Fibroblast of skin of left biceps (primary cell): ENCODE measurements at places on chromosomes 4 and X.

GRCh38 chr4:52780206-52780605 lies 29.0 kb upstream of the ERVMER34-1 start:
- DNase-seq: no peak

GRCh38 chr4:124873361-124874171 lies 161.0 kb upstream of the ANKRD50 start:
- DNase-seq: no peak

DNA sequence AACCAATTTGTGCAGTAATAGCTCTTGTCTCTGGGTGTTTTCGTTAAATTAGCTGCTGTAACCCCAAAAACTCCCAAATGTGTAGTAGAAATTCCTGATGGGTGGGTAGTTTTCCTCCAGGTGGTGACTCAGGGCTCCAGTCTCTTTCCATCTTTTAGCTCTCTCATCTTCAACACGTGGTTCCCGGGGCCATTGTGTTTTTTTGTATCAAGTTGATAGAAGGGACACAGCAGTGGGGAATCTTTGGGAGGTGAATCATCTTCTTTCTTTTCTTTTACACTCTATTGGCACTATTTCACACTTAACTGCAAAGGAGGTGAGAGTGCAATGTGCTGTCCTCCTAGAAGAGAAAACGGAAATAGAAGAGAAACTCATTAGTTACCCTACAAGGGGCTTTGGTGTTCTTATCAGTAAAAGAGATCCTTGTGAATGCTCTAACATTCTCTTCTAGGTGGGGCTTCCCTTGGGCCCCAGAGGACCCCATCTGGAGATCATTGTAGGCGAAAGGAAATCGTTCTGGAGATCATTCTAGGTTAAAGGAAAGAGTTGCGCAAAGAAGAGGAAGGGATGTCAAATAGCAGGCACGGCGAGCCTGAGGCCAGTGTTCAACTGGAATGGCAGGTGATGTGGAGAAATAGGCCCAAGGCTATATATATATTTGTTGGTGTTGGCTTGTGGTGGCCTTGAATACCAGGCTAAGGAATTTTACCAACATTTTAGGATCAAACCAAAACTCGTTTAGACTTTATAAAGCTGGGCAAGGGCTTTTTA lies 68.2 kb upstream of the ACSL1 start:
- DNase-seq: no peak

DNA sequence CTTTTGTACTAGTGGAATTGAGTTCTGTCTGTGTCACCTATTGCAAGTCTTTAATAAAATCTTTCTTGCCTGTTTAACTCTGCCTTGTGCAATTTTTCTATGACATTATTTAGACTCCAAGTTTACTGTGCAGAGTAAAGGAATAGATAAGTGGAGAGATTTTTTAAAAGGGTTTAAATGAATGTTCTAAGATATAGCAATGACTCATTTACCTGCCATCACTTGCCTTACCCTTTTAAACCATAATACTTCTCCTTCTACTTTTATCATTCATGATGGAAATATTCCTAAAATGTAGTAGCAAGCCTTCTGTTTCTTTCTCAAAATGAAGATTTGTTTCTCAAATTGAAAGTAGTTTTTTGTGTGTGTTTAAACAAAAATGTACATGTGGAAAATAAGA lies 782.8 kb upstream of the MAGEB2 start:
- no peak for DNase-seq

DNA sequence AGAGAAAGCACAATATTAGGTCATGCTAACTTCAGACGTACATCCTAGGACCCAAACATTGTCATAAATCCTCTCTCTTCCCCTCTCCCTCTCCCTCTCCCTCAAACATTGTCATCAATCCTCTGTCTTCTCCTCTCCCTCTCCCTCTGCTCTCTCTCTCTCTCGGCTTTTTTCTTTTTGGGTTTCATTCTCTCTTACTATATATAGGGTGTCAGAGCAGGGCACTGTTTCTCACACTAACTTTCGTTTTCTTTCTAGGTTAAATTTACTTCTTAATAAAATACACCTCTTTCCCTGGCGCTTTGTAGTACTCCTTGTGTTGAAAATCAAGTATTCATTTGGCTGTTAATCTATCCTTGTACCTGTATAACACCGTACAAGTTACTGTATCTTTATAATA lies 37.0 kb upstream of the HERC5 start:
- DNase-seq: no peak

- DNase-seq: no peak
These were observed 5.6 kb downstream of the CYSLTR1 start for GRCh38 chrX:78321809-78322208.

GRCh38 chr4:1559896-1560650 lies 124.0 kb downstream of the FAM53A start:
- no peak for DNase-seq

DNA sequence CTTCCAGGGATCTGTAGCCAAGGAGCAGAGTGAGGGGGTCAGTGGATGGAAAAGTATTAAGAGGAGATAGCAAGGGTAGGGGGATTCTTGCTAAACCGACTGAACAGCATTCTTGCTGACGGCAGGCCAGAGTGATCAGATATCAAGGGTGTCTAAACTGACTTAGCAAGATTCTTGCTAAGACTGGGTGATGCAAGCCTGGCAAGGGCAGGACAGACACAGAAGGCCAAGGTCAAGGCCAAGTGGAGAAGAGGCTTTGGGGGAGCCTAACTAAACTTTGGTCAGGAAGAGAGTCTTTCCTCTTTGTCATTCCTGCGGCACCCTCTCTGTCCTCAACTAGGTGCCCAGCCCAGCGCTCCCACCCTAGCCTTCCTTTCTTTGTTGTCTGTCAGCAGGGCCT lies 799 bp downstream of the XPNPEP2 start:
- no peak for DNase-seq

DNA sequence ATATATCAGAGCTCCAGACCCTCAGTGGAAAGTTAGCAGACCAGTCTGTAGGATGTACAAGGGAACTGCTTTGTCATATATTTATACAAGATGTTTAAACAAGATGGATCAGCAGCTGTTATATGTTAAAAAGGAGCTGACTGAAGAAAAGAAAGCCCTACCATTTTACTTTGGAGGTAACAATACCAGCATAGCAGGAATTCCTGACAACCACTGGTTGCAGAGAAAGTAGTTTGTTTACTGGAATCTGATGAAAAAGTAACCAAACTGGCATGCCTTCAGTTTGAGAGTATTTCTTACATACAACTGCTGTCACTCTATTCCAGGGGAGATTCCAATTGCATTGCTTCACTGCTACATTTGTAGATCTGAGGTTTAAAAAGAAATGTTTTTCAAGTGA lies 49.5 kb upstream of the GABRQ start:
- no peak for DNase-seq

- DNase-seq: no peak
These were observed 115.4 kb downstream of the PTTG2 start for GRCh38 chr4:38075370-38076152.

DNA sequence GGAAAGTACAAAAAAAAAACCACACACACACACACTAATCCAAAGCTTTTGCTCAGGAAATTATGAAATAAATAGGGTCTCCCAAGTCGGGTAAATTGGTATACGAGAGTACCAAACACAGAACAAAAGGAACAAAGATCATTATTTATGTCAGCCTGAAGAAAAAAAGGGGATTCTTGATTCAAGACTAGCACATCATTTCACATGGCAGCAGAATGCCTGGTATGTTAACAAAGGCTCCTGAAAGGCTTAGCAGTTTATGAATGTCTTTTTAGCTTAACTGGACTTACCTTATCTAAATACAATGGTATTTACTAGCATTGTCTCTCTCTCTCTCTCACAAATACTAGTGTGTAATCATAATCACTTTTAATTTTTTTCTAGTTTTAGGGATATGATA lies 11.3 kb downstream of the RAP2C start:
- no peak for DNase-seq

GRCh38 chrX:3403748-3404147 lies 57.3 kb upstream of the MXRA5 start:
- DNase-seq: no peak

DNA sequence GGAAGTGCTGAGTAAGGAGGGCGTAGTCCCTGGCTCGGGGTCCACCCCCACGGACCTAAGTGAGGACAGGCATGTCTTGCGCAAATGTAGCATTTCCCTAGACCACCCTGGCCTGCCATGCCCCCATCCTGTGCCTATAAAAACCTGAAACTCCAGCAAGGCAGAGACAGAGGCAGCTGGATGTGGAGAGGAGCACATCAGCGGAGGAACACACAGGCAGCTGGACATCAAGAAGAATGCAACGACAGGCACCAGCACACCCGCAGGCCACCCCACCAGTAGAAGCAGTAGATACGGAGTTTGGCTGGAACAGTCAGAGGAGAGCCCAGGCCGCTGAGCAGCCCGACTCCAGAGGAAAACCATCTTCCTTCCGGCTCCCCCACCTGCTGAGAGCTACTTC lies 345.9 kb downstream of the FSTL5 start:
- no peak for DNase-seq

- DNase-seq: peak; percentile 66
These were observed 108.7 kb downstream of the DHRSX start for GRCh38 chrX:2391869-2392606.

- DNase-seq: no peak
These were observed 672 bp downstream of the LONRF3 start for GRCh38 chrX:118974908-118975671.

GRCh38 chr4:124952601-124953000 lies 240.1 kb upstream of the ANKRD50 start:
- DNase-seq: no peak
